ENCODE measurements at places on chromosomes 6 and 20.

GRCh38 chr6:81049425-81050042 lies 702.9 kb downstream of the TENT5A start:
- H3K27me3 ChIP-seq: peaks cover 7% of the 10 kb centered on the region
- H3K36me3 ChIP-seq: no peaks in the 10 kb centered on the region
- DNase-seq: no peak
- H3K4me3 ChIP-seq: no peak overlapping the region

DNA sequence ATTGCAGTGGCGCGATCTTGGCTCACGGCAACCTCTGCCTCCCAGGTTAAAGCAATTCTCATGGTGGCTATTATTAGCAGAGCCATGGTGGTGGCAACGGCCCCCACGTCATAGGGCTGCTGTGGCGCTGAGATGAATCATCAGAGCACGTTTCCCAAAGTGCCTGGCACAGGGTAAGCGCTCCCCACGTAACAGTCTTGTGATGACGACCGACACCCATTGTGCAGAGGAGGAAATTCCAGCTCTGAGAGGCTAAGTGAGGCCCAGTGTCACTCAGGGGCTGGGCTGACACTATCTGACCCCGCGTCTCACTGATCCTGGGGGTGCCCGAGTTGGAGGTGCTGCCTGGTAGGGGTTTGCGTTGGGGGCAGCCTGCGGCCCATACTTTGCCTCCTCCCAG lies 16.2 kb downstream of the SUN5 start:
- peaks cover 6% of the 10 kb centered on the region for H3K27me3 ChIP-seq
- no peaks in the 10 kb centered on the region for H3K36me3 ChIP-seq
- no peaks in the 10 kb centered on the region for H3K4me1 ChIP-seq
- no peak for DNase-seq

DNA sequence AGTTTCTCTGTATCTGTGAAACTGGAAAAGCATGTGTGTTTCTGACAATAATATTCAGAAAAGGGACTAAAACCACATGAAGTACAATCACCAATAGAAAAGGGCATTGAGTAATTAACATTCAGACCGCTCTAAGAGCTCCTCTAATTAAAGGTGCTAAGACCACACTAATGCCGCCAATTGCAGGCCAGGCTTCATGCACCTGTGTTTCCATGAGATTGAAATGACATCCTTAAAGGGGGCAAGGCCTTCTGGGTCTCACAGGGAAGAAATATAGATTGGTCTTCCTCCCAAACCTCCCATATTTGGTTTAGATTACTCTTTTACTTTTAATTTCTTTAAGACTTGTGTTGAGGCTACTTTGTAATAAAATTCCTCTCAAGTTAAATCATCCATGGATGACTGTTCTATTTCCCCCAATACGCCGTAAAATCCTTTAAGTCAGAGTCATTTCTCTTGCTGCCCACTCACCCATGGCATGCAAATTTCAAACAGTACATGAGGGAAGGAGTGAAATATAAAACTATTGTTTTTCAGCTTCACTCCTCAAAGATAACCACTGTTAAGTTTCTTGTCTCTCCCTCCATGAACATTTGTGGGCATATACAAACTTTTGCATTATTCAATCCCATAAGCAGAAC lies 110.6 kb downstream of the UBE3D start:
- DNase-seq: no peak
- H3K36me3 ChIP-seq: peaks cover 2% of the 10 kb centered on the region
- no peak overlapping the region for H3K4me3 ChIP-seq
- H3K27ac ChIP-seq: peak overlapping the region; percentile 5

DNA sequence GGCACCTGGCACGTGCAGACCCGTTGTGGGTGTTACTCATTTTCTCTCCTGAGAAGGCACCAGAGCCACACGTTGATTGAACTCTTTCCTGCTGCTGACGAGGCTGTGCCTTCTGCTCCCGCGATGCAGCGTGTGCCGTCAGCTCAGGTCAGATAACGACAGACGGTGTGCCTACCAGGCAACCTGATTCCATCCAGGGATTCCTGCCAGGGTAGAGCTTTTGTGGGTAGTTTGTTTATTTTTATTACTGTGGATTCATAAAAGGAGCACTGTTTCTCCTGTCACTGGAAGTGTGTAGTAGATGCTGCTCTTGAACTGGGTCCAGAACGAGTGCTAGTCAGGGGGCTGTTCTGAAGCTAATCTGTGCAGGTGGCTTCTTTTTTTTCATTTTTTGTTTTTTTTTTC lies 20.7 kb downstream of the PRPF6 start:
- DNase-seq: no peak
- H3K4me3 ChIP-seq: no peak overlapping the region
- H3K27me3 ChIP-seq: no peaks in the 10 kb centered on the region
- peaks cover 3% of the 10 kb centered on the region for H3K4me1 ChIP-seq
- H3K36me3 ChIP-seq: peaks cover 36% of the 10 kb centered on the region
- H3K27ac ChIP-seq: no peak overlapping the region

- H3K4me3 ChIP-seq: no peak overlapping the region
- H3K36me3 ChIP-seq: no peaks in the 10 kb centered on the region
- no peak overlapping the region for H3K27ac ChIP-seq
- no peak for DNase-seq
Measured at GRCh38 chr20:61387204-61387953, 135.3 kb downstream of the CDH4 start.

GRCh38 chr6:36376742-36377141 lies 10.7 kb downstream of the ETV7 start:
- H3K27me3 ChIP-seq: peaks cover 35% of the 10 kb centered on the region
- H3K27ac ChIP-seq: no peak overlapping the region
- no peak overlapping the region for H3K4me3 ChIP-seq

GRCh38 chr6:160134779-160135547 lies 13.3 kb downstream of the SLC22A1 start:
- H3K36me3 ChIP-seq: peaks cover 5% of the 10 kb centered on the region
- H3K4me3 ChIP-seq: no peak overlapping the region
- peaks cover 29% of the 10 kb centered on the region for H3K4me1 ChIP-seq
- no peak overlapping the region for H3K27ac ChIP-seq
- DNase-seq: peak; percentile 56

DNA sequence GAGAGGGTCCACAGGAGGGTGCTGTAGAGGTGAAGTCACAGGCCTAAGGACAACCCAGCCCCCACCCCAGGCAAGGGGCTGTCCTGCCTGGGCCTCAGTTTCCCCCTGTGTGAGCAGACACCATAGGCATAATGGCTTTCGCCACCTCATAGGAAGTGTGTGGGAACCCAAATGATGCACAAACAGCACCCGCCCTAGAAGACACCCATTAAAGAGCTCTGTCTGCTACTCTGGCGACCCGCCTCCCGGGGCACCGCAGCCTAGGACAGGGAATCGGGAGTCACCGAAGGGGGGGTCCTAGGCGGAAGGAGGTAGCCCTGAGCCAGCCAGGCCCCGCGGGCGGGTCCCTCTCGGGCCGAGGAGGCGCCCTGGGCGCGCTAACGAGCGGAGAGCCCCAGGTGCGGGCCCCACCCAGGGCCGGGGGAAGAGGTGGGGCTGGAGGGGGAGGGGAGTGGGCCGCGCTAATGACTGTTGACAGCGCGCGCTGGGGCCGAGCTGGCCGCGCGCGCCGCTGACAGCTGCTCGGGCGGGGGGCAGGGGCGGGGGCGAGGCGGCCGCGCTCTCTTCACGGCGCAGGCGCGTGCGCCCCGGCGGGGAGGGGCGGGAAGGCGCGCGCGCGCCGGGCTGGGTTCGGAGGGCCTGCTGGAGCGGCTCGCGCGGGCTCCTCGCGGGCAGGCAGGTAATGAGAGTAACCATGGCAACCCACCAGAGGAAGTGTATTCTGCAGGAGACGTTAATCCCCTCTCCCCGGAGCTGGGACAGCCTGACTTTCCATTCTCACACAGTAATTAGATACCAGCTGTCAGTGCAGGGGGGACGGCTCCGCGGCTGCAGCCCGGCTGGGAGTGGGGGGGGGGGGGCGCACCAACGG lies 48.9 kb downstream of the NOL4L start:
- no peak overlapping the region for H3K27ac ChIP-seq
- H3K4me3 ChIP-seq: peak overlapping the region; percentile 62
- no peaks in the 10 kb centered on the region for H3K27me3 ChIP-seq
- H3K4me1 ChIP-seq: peaks cover 49% of the 10 kb centered on the region
- H3K36me3 ChIP-seq: no peaks in the 10 kb centered on the region

- H3K27ac ChIP-seq: peak overlapping the region; percentile 75
- H3K27me3 ChIP-seq: no peaks in the 10 kb centered on the region
- peak; percentile 73 for DNase-seq
Measured at GRCh38 chr6:35081426-35081851, 59.7 kb downstream of the TCP11 start.

- peak overlapping the region; percentile 100 for H3K4me3 ChIP-seq
- no peaks in the 10 kb centered on the region for H3K27me3 ChIP-seq
- H3K27ac ChIP-seq: peak overlapping the region; percentile 88
- H3K36me3 ChIP-seq: peaks cover 3% of the 10 kb centered on the region
Measured at GRCh38 chr6:42748203-42748898, 2.4 kb upstream of the TBCC start.

DNA sequence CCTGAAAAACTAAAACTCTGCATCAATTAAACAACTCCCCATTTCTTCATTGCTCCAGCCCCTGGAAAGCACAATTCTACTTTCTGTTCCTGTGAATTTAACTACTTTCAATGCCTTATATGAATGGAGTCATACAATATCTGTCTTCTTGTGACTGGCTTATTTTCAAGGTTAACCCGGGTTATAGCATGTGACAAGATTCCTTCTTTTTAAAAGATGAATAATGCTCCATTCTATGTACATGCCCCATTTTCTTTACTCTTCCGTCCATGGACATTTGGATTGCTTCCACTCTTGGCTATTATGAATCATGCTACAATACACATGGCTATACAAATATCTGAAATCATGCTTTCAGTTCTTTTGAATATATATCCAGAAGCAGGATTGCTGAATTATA lies 334.9 kb upstream of the ID4 start:
- DNase-seq: no peak
- H3K27me3 ChIP-seq: no peaks in the 10 kb centered on the region
- H3K27ac ChIP-seq: no peak overlapping the region
- no peaks in the 10 kb centered on the region for H3K36me3 ChIP-seq
- H3K4me3 ChIP-seq: no peak overlapping the region

DNA sequence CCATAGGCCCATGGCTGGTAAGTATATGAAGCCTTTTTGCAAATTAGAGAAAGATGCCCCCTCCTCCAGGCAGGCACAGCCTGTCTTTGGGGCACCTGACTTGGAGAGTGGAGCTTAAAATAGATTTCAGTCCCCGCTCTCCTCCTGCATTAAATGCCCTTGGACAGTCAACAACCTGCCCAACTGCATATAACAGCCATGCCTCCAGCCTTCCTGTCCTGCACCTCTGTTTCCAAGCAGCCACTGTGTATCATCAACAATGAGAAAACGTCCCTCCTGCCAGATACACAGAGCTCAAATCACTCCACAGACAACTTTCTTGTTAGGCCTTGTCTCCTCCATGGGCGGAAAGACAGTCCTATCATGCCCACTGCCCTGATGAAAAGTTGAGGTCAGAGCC lies 3.4 kb downstream of the CDH22 start:
- no peak for DNase-seq
- peaks cover 3% of the 10 kb centered on the region for H3K4me1 ChIP-seq
- peaks cover 59% of the 10 kb centered on the region for H3K27me3 ChIP-seq
- no peak overlapping the region for H3K27ac ChIP-seq
- H3K4me3 ChIP-seq: no peak overlapping the region

GRCh38 chr6:10837009-10837621 lies 1.2 kb downstream of the MAK start:
- DNase-seq: no peak
- peak overlapping the region; percentile 73 for H3K4me3 ChIP-seq
- no peaks in the 10 kb centered on the region for H3K36me3 ChIP-seq
- peaks cover 66% of the 10 kb centered on the region for H3K27me3 ChIP-seq
- H3K4me1 ChIP-seq: peaks cover 16% of the 10 kb centered on the region

DNA sequence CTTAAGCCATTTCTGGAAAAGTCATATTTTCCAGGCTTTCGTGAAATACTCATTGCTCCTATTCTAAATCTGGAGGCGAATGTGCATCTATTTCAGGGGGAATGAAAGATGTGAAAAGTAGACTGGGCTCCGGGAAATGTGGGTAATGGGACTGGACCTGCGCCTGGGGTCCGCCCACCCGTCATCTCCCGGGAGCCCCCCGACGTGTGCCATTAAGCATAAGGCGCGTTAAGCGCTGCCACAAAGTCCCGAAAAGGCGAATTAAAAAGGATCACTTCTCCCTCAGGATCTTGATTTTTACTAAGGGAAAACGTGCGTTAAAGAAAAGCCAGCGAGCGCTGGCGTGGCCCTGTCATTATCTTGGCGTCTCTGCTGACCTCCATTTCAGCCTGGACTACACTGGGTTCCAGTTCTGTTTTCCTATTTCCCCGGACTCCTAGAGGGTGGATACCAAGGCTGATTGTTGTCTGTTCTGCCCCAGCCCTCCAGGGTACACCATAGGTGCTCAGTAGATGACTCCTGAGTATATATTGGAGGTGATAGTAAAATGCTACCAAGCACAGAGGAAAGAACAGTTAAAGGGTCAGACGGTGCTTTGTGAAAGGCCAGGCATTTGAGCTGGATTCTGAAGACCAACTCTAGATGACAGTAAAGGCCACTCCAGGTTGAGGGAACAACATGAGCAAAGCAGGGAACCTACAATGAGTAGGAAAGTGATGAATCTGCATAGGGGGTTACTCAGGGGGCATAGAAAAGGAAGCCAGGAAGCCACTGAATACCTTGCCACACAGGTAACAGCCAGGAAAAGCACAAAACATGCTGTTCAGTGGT lies 89.2 kb upstream of the ARID1B start:
- peak overlapping the region; percentile 84 for H3K27ac ChIP-seq
- H3K36me3 ChIP-seq: no peaks in the 10 kb centered on the region
- DNase-seq: no peak
- peak overlapping the region; percentile 79 for H3K4me3 ChIP-seq
- peaks cover 19% of the 10 kb centered on the region for H3K4me1 ChIP-seq
- H3K27me3 ChIP-seq: no peaks in the 10 kb centered on the region

- H3K4me1 ChIP-seq: no peaks in the 10 kb centered on the region
- DNase-seq: no peak
- no peak overlapping the region for H3K27ac ChIP-seq
- peaks cover 5% of the 10 kb centered on the region for H3K36me3 ChIP-seq
- no peak overlapping the region for H3K4me3 ChIP-seq
Measured at GRCh38 chr6:68689910-68690309, 54.8 kb downstream of the ADGRB3 start.

GRCh38 chr6:154502553-154502952 lies 7.9 kb downstream of the CNKSR3 start:
- H3K27me3 ChIP-seq: no peaks in the 10 kb centered on the region
- H3K4me3 ChIP-seq: no peak overlapping the region
- peaks cover 13% of the 10 kb centered on the region for H3K4me1 ChIP-seq
- DNase-seq: no peak
- no peak overlapping the region for H3K27ac ChIP-seq
- H3K36me3 ChIP-seq: peaks cover 4% of the 10 kb centered on the region

- H3K4me3 ChIP-seq: no peak overlapping the region
- H3K27ac ChIP-seq: no peak overlapping the region
- peaks cover 6% of the 10 kb centered on the region for H3K4me1 ChIP-seq
- no peak for DNase-seq
- no peaks in the 10 kb centered on the region for H3K27me3 ChIP-seq
- H3K36me3 ChIP-seq: no peaks in the 10 kb centered on the region
Measured at GRCh38 chr6:23272536-23272935, 703.2 kb downstream of the HDGFL1 start.

Data from osteocyte (in vitro differentiated cells).